CD4-positive, alpha-beta T cell treated with Interferon gamma for 1 hour (primary cell): ENCODE measurements at places on chromosomes 1 and 21.

DNA sequence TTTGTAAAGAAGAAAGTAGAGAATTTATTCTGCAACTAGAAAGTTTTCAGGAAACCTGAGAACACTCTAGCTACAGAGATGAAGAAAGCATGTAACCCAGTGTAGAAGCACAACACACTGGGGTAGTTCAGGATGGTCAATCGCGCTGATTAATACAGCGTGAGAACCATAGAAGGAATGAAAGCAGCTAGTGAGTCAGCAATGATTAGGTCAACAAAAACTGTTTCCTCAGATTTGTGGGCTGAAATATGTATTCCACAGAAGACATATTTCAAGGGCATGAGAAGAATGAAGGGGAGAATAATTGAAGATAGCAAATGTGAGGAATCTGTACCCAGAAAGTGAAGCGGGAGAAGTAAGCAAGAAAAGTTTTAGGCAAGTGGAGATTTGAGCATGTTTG, 97.8 kb upstream of the ADGRL2 start:
- no peak for DNase-seq

- no peak for DNase-seq
Observed at GRCh38 chr1:64077281-64077940, 126.0 kb upstream of the UBE2U start.

DNA sequence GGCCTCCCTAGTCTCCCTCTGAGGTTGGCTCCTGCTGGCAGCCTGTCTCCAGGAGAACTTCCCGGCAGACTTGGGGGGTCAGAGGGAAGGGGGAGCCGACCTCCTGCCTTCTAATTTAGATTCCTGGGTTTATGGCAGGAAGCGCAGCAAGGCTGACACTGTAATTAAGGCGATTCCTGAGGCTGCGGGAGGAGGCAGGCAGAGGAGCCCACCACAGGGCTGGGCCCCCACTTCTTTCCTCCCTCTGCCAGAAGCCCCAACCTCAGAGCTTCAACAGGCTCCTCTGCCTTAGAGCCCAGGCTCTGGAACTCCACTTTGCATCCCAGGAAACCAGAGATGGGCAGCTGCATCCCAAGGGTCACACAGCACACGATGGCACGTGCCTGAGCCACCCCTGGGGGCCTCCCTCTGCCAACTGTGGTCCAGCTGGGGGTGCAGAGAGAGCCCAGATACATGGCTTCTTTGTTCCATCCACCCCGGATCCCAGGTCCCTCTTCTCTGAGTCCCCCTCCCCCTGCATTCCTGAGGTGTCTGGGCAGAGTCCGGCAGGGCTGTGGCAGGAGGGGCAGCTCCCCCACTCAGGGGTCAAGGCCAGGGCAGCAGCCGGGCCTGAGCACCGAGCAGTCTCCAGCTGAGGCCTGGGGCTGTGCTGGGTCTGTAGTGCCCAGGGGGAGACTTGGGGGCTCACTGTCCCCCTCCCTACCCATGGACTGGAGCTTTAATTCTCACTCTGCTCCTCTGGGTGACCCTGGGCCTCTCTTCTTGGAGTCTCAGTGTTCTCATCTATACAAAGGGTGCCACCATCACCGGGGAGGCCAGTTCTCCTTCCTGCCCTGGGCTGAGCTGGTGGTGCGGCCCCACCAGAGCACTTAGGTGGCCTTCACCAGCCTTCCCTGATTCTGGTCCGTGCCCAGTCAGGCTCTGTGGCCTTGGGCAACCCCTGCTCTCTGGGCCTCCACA, 39.4 kb upstream of the FAM131C start:
- no peak for DNase-seq

GRCh38 chr1:169466259-169467230, 19.2 kb downstream of the SLC19A2 start:
- DNase-seq: no peak

GRCh38 chr21:32298148-32298559, 501 bp upstream of the MRAP start:
- no peak for DNase-seq

GRCh38 chr1:46747683-46748288, 28.9 kb upstream of the EFCAB14 start:
- no peak for DNase-seq

- no peak for DNase-seq
Observed at GRCh38 chr21:41147979-41148355, 20.0 kb upstream of the BACE2 start.

GRCh38 chr1:10104834-10105233, 72.1 kb downstream of the UBE4B start:
- DNase-seq: no peak

DNA sequence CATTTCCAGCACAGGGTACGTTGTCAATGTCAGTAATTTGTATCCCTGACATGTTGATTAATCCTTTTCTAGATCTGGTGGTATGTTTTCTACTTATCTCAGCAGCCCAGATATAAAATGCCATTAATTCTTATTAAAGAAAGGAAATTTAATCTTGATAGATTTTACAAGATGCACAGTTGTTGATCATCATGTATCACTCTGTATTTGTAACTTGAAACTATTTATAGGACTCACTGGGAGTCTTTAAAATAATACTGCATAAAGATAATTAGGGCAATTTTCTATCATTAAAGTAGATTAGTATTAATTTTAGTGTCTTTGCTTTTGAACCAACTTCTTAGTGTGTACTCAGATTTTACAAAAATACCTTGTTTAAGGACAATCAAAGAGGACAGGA, 84.9 kb downstream of the GREM2 start:
- no peak for DNase-seq

- DNase-seq: no peak
Observed at GRCh38 chr1:15489052-15489736, 13.3 kb downstream of the CELA2B start.

DNA sequence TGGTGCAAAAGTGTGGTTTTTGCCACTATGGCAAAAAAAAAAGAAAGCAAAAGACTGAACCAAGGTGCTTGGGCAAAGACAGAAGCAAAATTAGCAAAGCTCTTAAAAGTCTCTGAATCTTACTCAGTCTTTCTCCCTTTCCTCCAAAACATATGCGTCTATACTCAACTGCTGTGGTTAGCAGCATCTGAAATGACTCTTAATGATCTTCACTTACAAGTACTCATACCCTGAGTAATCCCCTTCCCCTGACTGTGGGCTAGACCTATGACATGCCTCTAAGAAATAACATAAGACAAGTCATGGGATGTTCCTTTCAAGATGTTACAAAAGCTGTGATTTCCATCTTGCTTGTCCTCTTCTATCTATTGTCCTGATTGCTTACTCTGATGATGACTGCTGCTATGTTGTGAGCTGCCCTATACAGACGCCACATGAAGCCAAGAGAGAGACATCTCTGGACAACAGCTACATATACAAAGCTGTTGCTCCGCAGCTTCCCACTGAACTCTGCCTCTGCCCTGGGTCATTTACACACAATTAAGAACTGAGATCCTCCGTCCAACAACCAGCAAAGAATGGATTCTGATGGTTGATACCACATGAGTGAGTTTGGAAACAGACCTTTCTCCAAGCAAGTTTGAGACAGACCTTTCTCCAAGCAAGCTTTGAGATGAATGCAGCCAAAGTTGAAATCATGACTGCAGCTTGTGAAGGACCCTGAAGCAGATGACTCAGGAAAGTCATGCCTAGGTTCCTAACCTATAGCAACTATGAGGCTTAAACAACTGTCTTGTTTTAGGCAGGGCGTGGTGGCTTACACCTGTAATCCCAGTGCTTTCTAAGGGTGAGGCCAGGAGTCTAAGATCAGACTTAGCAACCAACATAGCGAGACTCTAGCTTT, 55.2 kb downstream of the PUM1 start:
- DNase-seq: no peak

DNA sequence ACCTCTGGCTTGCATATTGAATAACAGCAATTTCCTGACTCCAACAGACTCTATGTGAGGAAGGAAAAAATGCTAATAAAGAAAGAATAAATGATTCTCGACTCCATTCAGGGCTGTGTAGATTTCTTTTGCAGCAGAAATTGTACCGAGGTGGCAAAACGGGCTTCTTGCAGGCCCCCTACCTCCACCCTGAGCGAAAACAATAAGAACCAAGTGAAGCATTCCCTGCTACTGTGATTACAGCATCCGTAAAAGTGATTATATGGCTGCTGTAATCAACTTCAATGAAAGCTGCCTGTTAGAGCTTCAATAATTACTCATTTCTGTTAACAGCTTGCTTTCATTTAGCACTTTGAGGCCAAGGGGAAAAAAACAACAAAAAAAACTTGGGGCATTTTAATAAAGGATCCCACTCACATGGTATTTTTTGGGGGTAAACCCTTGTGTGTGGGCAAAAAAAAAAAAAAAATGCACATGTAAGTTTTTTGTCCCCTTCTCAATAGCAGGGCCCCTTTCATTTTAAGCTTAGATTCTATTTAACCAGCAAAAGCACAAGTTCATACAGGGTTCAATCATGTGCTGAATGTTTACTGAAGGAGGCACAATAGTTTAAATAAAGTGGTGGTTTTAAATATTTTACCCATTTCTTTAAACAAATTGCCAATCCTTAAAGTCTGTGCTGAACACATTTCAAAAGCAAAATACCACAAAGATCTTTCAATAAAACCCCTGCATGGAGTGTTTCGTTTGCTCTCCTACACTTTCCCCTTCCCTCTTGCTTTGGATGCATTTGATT, 271.6 kb downstream of the LMO4 start:
- DNase-seq: no peak

- DNase-seq: no peak
Observed at GRCh38 chr1:183589874-183590243, 400 bp downstream of the NCF2 start.

- no peak for DNase-seq
Observed at GRCh38 chr1:78688697-78689096, 39.1 kb downstream of the IFI44 start.

DNA sequence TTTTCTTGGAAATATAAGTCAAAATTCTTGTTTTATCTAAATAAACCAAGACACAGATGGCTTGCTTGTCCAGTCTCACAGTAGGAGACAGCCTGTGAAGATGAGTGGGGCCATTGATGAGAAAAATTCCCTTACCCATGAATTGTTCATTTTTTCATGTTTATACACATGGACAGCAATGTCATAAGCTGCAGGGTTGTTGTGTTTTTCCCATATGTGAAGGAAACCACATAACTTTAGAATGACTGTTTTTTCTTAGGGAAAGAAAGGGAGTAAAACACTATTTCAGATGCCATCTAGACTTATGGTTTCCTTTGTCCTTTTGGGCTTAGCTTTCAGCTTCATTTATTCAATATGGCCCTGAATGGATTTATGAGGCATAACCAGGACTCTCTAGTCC, 622.5 kb upstream of the NR5A2 start:
- DNase-seq: no peak

DNA sequence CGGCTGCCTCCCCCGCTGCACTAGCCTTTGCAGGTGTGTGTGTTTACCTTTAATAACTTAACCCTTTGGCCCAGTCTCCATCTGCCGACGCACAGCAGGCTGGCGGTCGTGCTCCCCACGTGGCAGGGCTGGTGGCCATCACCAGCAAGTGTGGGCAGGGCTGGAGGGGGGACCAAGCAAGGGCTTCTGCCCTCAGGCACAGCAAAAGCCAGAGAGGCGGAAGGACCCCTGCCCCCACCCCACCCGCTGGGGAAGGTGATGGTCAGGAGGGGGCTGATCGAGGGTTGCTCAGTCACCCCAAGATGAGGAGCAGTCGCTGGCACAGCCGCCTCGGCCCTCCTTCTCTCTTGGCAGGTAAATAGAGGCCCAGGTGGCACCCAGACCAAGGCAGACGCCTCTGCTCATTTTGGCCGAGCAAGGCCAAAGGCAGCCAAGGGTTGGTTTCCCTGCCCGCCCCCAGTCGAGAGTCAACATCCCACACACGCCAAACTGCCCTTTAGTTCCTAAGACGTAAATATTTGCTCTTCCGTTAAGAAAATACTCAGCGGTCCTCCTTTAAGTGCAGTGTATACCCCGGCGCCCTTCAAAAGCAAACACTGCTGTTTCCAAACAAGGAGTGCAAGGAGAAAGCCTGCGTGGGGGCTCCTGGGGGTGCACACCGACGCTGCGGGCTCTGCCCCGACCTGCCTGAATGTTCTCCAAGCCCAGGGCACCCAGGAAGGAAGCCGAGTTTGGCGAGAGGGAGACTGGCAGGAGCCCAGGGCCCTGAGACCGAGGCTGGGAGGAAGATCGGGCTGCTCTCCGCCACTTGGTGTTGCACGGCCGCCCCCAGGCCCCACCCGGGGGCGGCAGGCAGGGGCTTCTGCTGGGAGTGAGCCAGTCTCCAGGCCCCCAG, 82.7 kb downstream of the SIK1 start:
- DNase-seq: no peak

- no peak for DNase-seq
Observed at GRCh38 chr1:27630859-27631491, 4.0 kb downstream of the FGR start.

DNA sequence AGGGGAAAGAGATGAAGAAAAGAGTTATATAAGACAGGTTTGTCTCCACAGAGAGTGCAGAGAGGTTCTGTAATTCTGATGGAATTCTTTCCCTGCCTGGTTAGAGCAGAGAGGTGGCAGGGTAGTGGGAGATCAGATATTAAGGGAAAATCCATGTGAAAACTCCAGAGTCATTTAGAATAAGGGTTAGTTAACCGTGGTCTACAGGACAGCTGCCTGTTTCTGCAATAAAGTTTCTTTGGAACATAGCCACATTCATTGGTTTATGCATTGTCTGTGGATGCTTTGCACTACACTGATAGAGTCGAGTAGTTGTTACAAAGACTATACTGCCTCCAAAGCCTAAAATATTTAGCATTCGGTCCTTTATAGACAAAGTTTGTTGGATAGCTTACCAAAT, 55.6 kb downstream of the LRRC8D start:
- DNase-seq: no peak

DNA sequence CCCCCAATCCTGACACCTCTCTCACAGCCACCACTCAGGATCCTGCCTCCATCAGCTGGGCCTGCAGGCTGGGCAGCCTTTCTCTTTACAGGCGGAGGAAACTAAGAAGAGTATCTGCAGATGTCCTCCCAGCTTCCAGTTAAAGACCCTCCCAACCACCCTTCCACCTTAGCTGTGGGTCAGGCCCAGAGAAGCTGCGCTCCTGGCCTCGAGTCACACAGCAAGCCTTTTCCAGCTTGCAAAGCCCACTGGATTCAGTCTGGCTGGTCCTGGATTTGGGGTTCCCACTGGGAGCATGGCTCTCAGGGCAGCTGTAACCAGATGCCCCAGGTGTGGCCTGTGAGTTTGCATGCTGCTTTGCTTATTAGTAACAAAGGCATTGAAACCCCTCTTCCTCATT, 19.9 kb downstream of the KCNQ4 start:
- no peak for DNase-seq
